Vagina (tissue), 2 donors: ENCODE measurements at places on chromosomes 2 and 18.

DNA sequence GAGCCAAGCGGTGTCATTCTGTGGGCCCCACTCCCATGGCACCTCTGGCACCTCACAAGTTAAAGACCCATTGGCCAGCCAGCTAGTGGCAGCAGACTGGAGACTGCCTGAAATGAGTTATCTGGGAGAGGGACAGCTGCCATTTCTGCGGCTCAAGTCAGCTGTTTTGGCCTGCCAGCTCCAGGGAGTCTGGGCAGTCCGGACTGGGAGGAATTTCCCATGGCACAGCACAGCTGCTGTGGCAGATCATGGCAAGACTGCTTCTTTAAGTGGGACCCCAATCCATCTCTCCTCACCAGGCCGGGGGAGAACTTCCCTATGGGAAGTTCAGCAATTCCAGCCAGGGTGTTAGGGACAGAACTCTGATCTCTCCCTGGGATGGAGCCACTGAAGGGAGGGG is 2187.6 kb upstream of the CELF4 start:
- no peak for DNase-seq

GRCh38 chr2:69923116-69923515 is 8.2 kb downstream of the MXD1 start:
- no peak for DNase-seq

GRCh38 chr18:63273222-63273927 is 46.2 kb downstream of the BCL2 start:
- no peak for DNase-seq

DNA sequence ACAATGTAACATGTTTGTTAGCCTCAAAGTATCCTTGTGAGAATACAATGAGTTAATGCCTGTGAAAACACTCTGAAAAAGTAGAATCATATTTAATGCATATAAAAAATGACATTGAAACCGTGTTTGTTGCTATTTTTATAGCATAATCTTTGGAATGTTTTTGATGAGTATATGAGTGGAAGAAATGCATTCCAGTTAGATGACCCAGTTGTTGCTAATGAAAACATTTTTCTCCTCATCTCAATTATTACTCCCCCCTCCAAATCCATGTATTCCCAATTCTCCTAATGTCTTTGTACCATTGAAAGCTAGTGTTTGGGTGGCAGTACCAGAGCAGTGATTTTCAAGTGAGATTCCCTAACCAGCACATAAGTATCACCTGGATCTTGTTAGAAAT is 67.1 kb upstream of the DSEL start:
- no peak for DNase-seq

DNA sequence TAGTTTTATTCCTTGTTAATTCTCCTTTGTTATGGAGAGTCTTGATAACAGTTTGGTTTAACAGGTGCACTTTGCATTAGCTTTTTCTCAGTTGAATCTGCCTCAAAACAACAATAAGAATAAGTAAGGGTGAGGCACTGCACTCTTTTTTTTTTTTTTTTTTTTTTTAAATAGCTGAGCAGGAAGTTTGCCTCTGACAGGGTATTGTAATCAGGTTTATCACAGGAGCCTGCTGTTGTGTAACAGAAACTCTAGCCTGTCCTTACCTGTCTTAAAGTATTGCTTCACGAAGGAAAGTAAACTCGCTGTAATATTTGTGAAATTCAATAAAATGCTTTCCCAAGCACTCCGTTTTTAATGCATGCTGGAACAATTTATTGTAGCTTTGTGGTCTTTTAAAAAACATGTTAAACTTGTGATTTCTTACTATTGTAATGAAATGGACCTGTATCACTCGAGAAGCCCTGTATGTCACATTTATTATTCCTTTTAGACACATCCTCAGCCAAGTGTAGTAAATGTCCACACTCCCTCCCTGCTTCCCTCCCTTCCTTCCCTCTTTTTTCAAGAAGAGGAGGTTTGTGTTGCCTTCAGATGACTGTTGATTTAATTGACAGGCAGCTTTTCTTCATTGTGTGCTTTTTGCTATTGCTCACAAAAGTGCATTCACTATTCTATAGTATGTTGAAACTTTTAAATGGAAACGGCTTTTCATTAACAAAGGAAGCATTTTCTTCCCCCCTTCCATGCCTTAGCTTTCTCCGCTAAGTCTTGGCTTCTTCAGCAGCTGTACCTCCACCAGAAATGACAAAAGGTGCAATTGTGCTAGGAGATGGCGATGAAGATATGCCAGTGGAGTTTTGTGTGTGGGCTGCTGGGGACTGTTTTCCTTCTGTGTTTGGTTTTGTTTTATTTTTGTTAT is 52.7 kb downstream of the TAF1B start:
- DNase-seq = no peak
